Neuronal stem cell (in vitro differentiated cells): ENCODE measurements at places on chromosomes 11 and 22.

- H3K36me3 ChIP-seq = peaks cover 42% of the 10 kb centered on the region
- H3K4me1 ChIP-seq = peaks cover 4% of the 10 kb centered on the region
- no peak overlapping the region for H3K4me3 ChIP-seq
- no peak overlapping the region for H3K27ac ChIP-seq
- H3K27me3 ChIP-seq = no peaks in the 10 kb centered on the region
- DNase-seq = no peak
Measured at GRCh38 chr11:19881177-19881576, 168.5 kb downstream of the NAV2 start.

GRCh38 chr11:66465373-66466224 lies 1.1 kb upstream of the PELI3 start:
- H3K4me3 ChIP-seq = peak overlapping the region; percentile 68
- H3K4me1 ChIP-seq = peaks cover 13% of the 10 kb centered on the region
- peaks cover 2% of the 10 kb centered on the region for H3K36me3 ChIP-seq
- DNase-seq = no peak
- H3K27me3 ChIP-seq = no peaks in the 10 kb centered on the region
- H3K27ac ChIP-seq = peak overlapping the region; percentile 16

GRCh38 chr22:27153386-27153785 lies 496.0 kb downstream of the MIAT start:
- no peak overlapping the region for H3K27ac ChIP-seq
- H3K36me3 ChIP-seq = no peaks in the 10 kb centered on the region
- H3K27me3 ChIP-seq = no peaks in the 10 kb centered on the region
- no peak for DNase-seq
- no peak overlapping the region for H3K4me3 ChIP-seq

DNA sequence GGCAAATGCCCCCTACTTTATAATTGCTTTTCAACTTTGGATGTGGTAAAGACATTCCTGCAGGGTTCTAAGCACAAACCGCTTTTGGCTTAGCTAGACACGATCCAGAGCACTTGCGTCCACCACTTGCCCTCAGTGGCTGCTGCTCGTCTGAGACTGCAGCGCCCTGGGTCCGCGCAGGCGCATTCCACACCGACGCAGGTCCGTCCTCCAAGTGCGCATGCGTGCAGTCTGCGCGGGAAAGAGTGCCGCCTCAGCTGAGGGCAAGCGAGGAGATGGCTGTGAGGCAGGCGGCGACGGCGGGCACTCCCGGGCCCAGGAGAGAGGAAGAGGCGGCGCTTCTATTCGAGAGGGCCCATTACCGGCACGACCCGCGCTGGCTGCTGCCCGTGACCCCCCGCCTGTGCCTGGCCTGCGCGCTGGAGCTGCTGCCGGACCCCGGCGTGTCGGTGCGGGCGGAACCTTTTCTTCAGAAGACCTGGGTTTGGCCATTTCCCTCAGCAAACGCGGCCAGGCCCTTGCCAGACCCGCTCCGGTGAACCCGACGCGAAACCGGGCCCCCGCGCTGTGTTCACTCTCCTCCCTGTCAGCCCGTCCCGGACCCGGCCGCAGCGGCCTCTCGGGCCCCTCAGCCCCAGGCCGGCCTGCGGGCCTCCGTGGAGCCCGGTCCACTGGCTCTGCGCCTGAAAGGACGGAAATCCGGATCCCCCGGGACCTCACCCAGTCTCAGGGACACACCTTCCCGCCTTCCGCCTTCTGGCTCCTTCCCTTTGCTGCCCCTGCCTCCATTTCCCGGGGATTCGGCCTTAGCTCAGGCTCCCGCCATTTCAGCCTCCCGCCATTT lies at the start of gene MEI1:
Gene MEI1 (plus strand): TSS at position 240 of the 844 bp plus-strand sequence. CDS start 36 bp downstream, at position 276.
- H3K4me1 ChIP-seq = peaks cover 11% of the 10 kb centered on the region
- no peak within 1 kb of the TSS for H3K4me3 ChIP-seq
- H3K36me3 ChIP-seq = peaks cover 7% of the 10 kb centered on the region
- no peak within 1 kb of the TSS for H3K27ac ChIP-seq
- no peak for DNase-seq

- H3K4me1 ChIP-seq = peaks cover 4% of the 10 kb centered on the region
- H3K36me3 ChIP-seq = no peaks in the 10 kb centered on the region
- H3K4me3 ChIP-seq = peak overlapping the region; percentile 87
- peak overlapping the region; percentile 83 for H3K27ac ChIP-seq
- H3K27me3 ChIP-seq = no peaks in the 10 kb centered on the region
Measured at GRCh38 chr11:13462311-13462900, 616 bp downstream of the BTBD10 start.

- no peak overlapping the region for H3K27ac ChIP-seq
- no peaks in the 10 kb centered on the region for H3K36me3 ChIP-seq
- H3K4me3 ChIP-seq = no peak overlapping the region
- no peak for DNase-seq
- H3K4me1 ChIP-seq = peaks cover 23% of the 10 kb centered on the region
Measured at GRCh38 chr22:21018314-21018713, 3.3 kb downstream of the P2RX6 start.

GRCh38 chr11:79413268-79413667 lies 27.6 kb downstream of the TENM4 start:
- peaks cover 2% of the 10 kb centered on the region for H3K4me1 ChIP-seq
- H3K4me3 ChIP-seq = no peak overlapping the region
- no peaks in the 10 kb centered on the region for H3K27me3 ChIP-seq
- no peak overlapping the region for H3K27ac ChIP-seq
- peak; percentile 15 for DNase-seq

- DNase-seq = no peak
- no peaks in the 10 kb centered on the region for H3K27me3 ChIP-seq
- peaks cover 12% of the 10 kb centered on the region for H3K4me1 ChIP-seq
Measured at GRCh38 chr11:115963156-115963555, 458.9 kb upstream of the CADM1 start.

DNA sequence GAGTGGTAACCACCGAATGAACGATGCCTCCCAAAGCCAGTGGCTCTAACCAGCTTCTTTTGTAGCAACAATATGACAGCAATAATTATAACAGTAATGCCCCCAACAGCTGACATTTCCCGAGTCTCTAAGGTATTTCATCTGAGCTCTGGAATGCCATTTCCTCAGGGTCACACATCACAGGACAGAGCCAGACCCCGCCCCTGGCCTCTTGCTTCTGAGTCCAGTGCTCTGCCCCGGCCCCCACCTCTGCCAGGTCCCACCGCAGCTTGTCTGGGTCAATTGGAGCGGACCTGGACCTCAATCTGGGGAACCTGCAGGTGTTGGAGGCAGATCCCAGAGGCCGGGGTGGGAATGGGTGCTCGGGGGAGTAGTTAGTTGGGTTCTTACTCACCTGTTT lies 63.8 kb downstream of the IGLL1 start:
- DNase-seq = no peak
- no peaks in the 10 kb centered on the region for H3K36me3 ChIP-seq
- H3K27me3 ChIP-seq = no peaks in the 10 kb centered on the region
- H3K27ac ChIP-seq = no peak overlapping the region

DNA sequence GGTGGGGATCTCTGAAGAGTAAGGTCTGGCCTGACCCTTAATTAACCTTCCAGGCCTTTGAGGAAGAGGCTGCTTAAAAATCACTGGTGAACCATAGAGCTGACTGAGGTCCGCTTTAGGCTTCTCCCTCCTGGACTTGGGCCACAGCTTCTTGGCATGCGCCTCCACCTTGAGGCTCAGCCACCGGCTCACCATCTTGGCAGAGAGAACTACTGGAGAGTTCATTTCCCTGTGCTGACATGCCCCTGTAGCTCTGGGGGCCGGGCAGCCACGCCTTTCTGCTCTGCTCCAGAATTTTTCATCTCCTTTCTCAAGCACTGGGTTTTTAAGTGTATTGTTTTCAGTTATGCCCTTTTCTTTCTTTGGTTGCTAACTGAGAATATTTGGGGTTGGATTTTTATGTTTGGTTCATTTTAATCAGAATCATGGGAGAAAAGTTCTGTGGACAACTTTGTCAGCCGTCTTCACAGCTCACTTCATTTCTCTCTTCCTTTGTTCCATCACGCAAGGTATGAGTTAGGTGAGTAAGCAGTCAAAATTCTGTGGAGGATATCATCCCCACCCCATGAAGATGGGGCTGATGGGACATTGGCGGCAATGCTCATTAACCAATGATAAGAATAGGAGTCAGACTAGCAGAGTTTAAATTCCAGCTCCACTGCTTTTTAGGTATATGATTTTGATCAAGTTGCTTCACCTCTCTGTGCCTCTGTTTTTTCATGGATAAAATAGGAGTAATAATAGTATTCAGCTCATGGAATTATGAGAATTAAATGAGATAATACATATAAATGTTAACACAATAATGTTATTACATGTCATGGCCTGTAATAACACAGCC lies 103.9 kb downstream of the DBX1 start:
- no peak overlapping the region for H3K27ac ChIP-seq
- H3K4me1 ChIP-seq = no peaks in the 10 kb centered on the region
- H3K27me3 ChIP-seq = no peaks in the 10 kb centered on the region
- peaks cover 89% of the 10 kb centered on the region for H3K36me3 ChIP-seq

DNA sequence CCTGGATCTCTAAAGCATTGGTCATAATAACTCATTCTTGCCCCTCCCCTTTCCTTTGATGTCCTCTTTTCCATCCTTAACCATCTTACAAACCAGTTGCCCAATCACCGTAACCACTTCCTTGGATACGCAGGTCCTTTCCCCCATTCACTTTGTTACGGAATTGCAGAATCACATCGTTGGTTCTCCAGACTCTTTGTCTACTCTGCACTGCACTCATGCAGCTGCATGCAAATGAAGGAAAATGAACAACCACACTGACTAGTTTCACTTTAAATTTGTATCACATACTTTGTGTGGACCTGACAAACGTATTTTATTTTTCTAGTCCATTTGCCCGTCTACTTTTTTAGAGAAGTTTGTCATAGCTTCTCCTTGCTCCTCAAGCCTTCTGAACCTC lies 69.9 kb downstream of the SLC5A12 start:
- no peaks in the 10 kb centered on the region for H3K27me3 ChIP-seq
- no peaks in the 10 kb centered on the region for H3K36me3 ChIP-seq
- H3K4me3 ChIP-seq = no peak overlapping the region
